ENCODE measurements at places on chromosomes 7 and 10.

DNA sequence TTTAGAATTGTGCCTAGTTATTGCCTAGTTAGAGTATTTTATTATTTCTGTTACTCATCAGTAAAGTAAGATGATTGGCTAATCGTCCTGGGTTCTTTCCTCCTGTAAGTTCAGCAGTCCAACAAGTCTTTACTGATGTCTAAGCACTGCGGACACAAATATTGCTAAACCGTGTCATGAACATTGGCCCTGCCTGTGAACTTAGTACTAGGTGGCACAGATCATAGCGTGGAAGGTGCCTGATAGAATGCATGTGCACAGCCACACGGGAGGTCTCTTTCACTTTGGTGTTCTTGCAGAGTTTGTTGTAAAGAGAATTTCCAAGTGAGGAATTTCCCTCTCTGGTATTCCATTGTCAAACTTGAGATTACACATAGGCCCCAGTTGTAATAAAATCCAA is 38.0 kb downstream of the RBM33 start:
- no peak for DNase-seq

DNA sequence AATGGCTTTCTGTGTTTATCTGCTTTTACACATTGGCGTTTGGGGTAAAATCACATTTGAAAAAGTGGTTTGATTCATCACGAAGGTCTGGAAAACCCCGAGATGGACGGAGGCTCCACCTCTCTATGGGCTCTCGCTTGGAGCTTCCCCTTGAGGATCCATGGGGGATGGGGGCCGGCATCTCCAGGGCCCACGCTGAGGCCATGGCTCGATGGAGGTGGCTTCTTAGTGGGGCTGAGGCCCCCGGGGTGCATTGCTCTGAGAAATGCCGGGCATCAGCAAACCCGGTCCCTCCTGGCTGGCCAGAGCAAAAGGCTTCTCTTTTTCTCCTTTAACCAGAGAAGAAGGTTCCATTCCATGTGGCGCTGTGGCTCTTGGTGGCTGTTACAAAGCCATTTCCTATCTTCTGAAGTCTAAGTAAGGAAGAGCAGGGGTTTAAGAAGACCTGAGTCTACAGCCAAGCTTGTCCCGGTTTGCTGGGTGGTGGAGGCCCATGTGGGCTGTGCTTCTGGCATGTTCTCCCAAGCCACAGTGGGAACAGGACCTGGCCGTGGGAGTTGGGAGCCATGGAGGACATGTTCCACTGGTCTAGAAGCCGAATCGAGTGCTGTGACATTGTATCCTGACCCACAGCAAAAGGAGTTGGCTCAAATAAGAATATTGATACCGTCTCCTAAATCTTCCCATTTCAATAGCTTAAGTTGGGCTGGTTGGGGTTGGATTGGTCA is 243.5 kb upstream of the PITRM1 start:
- DNase-seq, result no peak

- no peak for DNase-seq
These were observed 74.6 kb upstream of the STRIP2 start for GRCh38 chr7:129359638-129360037.

DNA sequence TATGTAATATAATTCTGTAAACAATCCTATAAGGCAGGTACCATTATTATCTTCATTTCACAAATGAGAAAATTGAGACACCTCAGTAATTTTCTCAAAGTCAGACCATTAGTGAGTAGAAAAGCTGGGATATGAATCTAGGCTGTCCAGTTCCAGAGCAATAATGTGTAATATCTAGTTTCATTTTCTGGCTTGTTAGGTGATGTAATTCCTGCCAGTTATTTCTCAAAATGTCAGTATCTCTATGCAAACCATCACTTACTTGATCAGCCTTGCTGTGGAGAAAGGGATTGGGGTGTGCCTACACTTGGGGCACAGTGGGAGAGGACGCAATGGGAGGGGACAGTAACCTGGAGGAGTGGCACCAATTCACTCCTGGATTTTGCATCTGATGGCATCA is 157.5 kb downstream of the LYZL1 start:
- DNase-seq, result no peak

GRCh38 chr7:16447876-16448275 is 17.7 kb downstream of the SOSTDC1 start:
- DNase-seq, result no peak

GRCh38 chr10:23614483-23614882 is 175.6 kb downstream of the OTUD1 start:
- DNase-seq, result no peak

DNA sequence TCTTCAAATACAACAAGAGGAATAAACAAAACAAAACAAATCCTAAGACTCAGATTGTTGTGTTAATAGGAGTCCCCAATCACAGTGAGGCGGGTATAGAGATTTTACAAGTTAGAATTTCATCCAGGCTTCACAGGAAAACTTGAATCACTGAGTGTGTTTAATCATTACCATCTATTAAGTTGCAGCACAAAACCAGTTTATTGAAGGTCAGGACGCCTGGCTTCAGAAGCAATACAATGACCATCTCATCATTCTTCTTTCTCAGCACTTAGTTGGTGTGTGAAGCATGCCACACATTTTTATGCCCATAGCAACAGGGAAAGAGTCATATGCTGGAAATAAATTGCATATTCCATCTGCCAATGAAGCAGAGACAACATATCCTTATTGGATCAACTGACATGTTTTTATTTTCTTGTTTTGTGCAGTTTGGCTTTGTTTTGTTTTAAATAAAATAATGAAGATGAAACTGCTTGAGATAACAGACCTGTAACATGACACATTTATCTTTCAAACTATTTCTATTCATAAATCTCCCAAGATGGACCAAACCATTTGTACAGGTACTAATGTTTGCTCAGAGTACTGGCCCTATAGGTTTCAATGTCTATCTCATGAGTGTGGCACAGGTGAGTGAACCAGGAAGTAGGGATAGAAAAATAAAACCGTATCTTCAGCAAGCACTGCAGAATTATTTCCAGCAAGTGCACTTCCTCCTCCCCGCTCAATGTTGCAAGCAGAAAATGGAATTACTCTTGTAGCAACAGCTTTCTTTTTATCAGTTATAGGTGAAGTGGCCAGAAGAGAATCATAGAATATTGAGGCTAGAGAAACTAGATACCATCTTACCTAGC is 40.4 kb downstream of the TAC1 start:
- no peak for DNase-seq
